ENCODE measurements at places on chromosomes 5 and 9.

DNA sequence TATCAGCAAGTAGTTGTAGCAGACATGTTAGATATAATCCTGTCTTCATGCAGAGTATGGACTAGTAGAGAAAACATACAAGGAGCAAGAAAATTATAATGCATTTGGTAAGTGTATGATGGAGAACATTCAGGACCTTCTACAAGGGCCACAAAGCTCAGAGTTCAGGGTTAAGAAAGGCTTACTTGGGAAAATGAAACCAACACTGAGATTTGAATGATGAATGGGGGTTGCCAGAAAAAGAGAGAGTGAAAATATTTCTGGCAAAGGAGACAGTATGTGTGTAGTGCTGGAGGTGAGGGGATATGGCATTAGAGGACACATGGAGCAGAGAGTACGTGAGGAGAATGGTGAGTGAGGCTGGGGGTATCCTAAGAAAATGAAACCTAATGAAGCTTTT, 169.8 kb upstream of the STK32A start:
- no peak for DNase-seq

DNA sequence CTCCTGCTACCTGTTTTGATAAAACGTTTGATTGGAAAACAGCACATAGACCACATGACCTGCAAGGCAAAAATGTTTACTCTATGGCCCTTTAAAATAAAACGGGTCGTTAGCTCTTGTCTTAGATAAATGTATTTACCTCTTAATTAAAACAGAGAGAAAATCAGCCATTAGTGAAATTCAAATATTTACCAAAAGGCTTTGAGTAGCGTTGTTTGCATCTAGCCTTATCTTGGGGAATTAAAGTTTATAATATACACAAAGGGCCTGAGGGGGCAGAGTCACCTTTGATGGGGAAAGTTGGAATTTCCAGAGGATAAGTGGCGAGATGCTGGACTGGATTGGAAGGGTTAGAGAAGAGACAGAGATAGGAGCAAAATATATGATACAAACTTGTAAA, 111.3 kb downstream of the FBXO4 start:
- no peak for DNase-seq

- no peak for DNase-seq
These were observed 1110.1 kb upstream of the CDH10 start for GRCh38 chr5:25754895-25755294.

- DNase-seq, result peak; percentile 23
These were observed 13.4 kb upstream of the CCDC112 start for GRCh38 chr5:115309751-115310370.

DNA sequence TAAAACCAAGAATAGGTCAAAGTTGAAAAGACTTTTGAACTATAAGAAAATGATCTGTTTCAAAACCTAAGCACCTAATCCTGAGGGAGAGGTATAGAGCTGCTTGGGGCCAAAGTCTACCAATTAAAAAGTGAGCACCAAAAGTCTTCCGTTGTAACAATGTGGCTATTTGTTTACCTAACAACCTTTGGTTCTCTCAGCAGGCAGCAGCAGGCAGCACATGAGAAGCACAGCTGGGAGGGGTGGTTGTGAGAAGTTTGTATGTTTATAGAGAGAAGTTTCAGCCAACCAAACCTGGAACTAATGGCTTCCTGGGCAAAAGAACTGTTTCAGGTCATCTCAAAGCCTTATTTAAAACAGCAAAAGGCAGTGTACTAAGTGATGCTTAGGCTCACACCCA, 59.8 kb upstream of the TBC1D9B start:
- no peak for DNase-seq

- DNase-seq, result no peak
These were observed 32.1 kb downstream of the TRMO start for GRCh38 chr9:97889941-97890887.

DNA sequence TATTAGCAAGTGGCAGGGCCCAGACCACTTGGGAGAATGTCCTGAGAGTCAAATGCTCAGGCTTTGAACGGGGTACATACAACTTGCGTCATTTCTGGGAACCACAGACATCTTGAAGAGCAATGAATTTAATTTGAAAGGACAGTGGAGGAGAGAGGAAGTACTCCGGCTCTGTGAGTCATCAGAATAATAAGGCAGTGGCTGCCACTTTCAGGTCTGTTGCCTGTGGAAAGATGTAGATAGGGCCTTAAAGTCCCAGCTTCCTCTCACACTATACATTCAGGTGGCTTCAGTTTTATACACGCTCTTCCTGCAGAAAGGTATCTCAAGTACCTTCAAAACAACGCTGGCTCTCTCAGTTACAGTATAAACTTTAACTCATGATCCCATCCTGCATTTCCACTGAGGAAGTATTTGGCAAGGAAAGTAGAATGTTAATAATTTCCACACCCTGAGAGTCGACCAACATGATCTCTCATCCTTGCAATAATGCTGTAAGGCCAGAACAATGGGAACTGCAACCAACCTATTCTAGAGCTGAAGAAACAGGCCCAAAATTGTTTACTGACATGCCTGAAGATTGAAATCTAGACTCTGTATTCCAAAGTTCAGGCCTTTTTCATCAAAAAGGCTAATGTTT, 6.8 kb upstream of the PRUNE2 start:
- DNase-seq, result no peak

DNA sequence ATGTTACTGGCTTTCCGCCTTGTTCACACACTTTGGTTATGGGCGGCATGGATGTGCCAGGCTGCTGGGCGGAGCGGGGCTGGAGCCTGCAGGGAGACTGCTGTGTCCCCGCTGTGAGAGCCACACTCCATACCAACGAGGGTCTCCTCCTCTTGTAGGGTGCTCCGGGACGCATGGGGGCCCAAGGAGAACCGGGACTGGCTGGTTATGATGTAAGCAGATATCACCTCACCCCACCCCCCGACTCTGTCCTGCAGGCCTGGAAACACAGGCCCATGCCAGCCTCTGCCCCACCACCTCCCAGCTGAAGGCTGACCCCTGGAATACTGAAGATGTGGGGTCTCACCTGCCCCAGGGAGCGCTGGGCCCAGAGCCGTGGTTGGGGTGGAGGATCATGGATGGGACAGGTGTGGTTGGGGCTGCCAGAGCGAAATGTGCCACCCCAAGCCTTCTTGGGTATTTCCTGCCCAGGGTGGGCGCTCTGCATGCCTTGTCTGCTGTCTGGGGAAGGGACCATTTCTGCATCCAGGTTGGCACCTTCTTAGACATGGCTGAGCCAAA, 39.3 kb upstream of the ORM1 start:
- no peak for DNase-seq

- DNase-seq, result peak; percentile 37
These were observed 1.1 kb upstream of the G3BP1 start for GRCh38 chr5:151770383-151771258.

GRCh38 chr9:34380511-34381315, 4.0 kb upstream of the MYORG start:
- peak; percentile 23 for DNase-seq

- no peak for DNase-seq
These were observed 27.9 kb downstream of the FBXW11 start for GRCh38 chr5:171978519-171978918.

DNA sequence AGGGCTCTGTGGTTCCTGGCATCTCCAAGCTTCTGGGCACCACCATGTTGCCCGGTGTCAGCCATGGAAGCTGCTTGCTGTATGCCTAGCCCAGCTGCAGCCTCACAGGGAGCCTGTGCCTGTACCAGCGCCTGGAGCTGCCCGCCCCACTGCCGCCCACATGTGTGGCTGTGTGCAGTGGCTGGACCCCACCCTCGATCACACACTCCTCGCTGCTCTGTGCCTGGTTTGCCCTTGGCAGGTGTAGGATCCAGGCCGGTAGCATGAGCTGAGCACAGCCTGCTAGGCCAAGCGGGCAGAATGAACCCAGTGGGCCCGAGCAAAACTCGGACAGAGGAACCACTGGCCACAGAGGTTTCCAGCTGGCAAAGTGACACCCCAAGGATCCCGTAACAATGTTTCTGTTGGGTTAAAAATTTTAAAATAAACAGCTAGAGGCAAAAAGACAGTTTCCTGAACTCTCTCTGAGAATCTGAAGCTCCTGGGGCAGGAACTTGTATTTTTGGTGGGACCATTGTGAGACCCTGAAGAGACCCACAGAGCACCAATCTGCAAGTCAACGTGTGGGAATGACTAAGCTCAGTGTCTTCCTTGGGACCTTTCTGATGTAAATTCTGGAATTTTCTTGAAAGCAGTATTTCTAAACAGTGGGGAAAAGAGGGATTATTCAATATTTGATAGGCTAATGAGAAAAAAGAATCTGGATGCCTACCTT, 73.1 kb upstream of the CCDC112 start:
- DNase-seq, result no peak

- no peak for DNase-seq
These were observed 41.7 kb downstream of the B4GALT1 start for GRCh38 chr9:33125461-33125860.
